ENCODE measurements at places on chromosomes 2 and 18. TPM values are rescaled to one million over a fixed set of nuclear protein-coding genes. Genes with fewer than 3 reads are reported as not detected.
A peak's percentile ranks its signal among the peaks of the same experiment; 100 is the strongest.

- no peak overlapping the region for H3K4me3 ChIP-seq
- no peak overlapping the region for H3K27ac ChIP-seq
- H3K36me3 ChIP-seq, result peaks cover 19% of the 10 kb centered on the region
Observed at GRCh38 chr2:46530639-46531038, 51.3 kb downstream of the TMEM247 start.

GRCh38 chr2:214807653-214808052, 1.8 kb downstream of the BARD1 start:
- peaks cover 37% of the 10 kb centered on the region for H3K36me3 ChIP-seq
- H3K4me1 ChIP-seq, result peaks cover 57% of the 10 kb centered on the region
- H3K27me3 ChIP-seq, result peaks cover 9% of the 10 kb centered on the region
- peak overlapping the region; percentile 96 for H3K27ac ChIP-seq
- H3K4me3 ChIP-seq, result peak overlapping the region; percentile 91
- DNase-seq, result no peak

Gene POTEE
- 0.69 TPM for total RNA-seq

DNA sequence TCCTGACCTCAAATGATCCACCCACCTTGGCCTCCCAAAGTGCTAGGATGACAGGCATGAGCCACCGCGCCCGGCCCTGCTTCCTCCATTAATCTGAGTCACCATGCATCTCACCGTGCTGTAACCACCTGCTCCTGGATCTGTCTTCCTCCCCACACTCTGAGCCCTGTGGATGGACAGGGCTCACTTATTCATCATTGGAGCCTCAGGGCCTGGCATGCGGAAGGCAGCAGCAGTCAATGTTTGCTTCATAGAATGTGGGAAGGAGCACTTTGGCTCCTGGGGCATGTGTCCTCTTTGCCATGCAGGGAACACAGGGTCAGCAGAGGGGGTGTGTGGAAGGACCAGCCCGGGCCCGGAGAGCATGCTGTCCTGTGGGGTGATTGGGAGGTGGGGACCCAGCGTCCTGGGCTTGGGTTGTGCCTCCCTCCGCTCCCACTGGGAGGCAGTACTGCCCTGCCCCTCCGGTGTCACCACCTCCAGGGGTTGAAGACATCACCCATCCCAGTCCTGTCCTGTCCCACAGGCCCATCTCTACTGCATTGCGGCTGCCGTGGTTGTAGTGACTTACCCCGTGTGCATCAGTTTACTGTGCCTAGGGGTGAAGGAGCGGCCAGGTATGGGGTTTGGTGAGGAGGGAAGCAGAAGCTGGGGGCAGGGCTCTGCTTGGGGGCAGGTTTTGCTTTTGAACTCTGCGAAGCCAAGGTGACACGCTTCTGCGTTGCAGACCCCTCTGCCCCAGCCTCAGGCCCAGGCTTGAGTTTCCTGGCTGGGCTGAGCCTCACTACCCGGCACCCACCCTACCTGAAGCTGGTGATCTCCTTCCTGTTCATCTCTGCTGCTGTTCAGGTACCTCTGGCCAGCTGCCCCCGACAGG, 11.5 kb downstream of the MFSD2B start:
- peak; percentile 21 for DNase-seq
- H3K27ac ChIP-seq, result peak overlapping the region; percentile 9
- no peaks in the 10 kb centered on the region for H3K4me1 ChIP-seq
- peaks cover 2% of the 10 kb centered on the region for H3K36me3 ChIP-seq
- H3K27me3 ChIP-seq, result no peaks in the 10 kb centered on the region
- no peak overlapping the region for H3K4me3 ChIP-seq

DNA sequence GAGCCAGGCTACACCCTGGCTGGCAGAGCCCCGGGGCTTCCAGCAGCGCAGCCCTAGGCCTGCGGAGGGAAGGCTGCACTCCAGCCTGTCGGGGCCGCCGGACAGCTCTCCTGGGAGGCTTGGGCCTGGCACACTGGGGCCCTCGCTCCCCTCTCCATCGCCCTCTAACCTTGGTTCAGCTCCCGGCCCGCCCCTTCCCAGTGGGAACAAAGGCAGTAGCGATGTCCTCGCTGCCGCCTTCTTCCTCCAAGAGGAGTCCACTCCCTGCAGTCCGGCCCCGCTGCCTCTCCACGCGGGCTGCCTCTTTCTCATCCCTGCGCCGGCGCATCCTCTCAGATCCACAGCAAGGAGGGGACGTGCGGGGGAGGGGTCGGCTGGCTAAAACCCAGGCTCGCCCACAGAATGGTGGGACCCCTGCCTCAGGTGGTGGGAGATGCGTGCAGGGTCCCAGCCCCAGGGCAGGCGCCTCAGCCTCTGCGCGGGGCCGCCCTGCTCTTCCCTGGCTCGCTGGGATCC, 138.1 kb downstream of the TWIST2 start:
- no peaks in the 10 kb centered on the region for H3K36me3 ChIP-seq
- H3K27ac ChIP-seq, result no peak overlapping the region
- no peak overlapping the region for H3K4me3 ChIP-seq
- peaks cover 3% of the 10 kb centered on the region for H3K27me3 ChIP-seq
- H3K4me1 ChIP-seq, result no peaks in the 10 kb centered on the region

DNA sequence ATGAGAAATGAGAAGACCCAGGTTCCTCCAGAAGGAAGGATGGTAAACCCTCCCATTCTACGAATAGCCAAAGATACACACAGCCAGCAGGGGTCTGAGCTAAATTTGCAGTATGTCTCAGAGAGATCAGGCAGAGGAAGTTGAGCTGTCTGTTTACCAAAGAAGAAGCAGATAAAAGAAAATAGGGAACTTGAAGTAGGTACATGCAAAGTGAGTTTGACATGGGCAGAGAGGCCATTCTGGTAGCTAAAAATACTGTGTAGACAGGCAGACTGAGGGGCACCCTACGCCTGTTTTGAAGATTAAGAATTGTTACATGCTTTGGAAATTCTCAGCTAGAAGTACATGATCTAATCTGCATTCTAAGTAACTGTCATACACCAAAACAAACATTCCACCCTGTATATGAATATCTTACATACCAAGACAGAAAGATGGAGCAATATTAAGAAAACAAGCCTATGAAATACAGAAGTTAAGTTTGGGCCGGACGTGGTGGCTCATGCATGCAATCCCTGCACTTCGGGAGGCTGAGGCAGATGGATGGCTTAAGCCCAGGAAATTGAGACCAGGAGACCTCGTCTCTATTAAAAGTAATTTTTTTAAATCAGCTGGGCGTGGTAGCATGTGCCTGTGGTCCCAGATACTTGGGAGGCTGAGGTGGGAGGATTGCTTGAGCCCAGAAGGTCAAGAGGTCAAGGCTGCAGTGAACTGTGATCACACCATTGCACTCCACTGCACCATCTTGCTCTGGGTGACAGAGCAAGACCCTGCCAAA, 157.9 kb downstream of the ANKRD44 start:
- peak overlapping the region; percentile 51 for H3K27ac ChIP-seq
- DNase-seq, result peak; percentile 24
- H3K4me1 ChIP-seq, result peaks cover 70% of the 10 kb centered on the region
- no peak overlapping the region for H3K4me3 ChIP-seq
- peaks cover 41% of the 10 kb centered on the region for H3K36me3 ChIP-seq

DNA sequence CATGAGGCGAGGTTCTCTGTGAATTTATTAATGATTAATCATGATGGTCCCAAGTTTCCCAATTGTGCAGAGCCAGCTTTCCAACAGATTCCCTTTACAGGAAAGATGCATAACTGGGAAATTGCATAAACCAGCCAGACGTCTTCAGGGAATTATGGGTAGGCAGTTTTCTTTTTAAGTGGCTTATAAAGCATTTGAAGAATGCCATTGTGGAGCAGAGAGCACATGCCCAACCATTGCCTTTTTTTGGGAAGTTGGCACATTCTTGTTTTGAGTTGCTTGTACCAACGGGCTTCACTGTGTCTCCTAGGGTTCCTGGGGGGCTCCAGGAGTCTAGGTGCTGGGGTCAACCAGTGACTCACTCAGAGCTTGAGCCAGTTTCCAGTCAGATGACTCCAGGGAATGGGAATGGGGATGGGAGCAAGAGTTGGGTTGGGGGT, 231.7 kb upstream of the FOSL2 start:
- no peaks in the 10 kb centered on the region for H3K27me3 ChIP-seq
- H3K36me3 ChIP-seq, result peaks cover 7% of the 10 kb centered on the region
- DNase-seq, result no peak
- H3K4me3 ChIP-seq, result no peak overlapping the region
- no peak overlapping the region for H3K27ac ChIP-seq
- no peaks in the 10 kb centered on the region for H3K4me1 ChIP-seq

Gene ERFE
- not detected for total RNA-seq

Gene ADGRF3
- 6.5 TPM for total RNA-seq

GRCh38 chr2:216546241-216546640, 47.6 kb downstream of the RPL37A start:
- H3K36me3 ChIP-seq, result no peaks in the 10 kb centered on the region
- no peak overlapping the region for H3K4me3 ChIP-seq
- no peak for DNase-seq
- H3K4me1 ChIP-seq, result no peaks in the 10 kb centered on the region
- H3K27ac ChIP-seq, result no peak overlapping the region
